ENCODE measurements at places on chromosomes 6 and 20.

DNA sequence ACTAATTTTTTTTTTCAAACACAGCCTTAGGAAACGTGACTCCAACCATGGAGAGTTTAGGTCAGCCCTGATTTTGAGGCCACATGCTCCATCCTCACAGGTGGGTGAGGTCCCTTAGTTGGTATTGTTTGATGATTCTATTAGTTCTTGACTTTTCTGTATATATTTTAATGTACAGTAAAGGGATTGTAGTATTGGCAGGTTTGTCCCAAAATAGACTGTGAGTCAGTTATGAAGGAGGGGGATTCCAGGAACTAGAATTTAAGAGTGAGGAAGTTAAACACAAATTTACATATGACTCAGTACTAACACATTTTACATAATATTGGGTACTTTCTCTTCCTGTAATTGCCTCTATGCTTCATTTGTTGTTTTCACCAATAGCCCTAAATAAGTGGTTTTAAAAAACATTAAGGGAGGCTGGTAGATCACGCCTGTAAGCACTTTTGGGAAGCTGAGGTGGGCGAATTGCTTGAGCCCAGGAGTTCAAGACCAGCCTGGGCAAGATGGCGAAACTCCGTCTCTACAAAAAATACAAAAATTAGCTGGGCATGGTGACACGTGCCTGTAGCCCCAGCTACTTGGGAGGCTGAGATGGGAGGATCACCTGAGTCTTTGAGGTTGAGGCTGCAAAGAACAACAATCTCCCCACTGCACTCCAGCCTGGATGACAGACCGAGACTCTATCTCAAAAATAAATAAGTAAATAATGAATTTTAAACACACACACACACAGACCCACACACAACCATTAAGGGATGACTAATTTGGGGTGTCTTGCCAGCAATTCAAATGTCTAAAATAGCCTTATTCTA is 81.8 kb downstream of the SGK1 start:
- no peak for DNase-seq

DNA sequence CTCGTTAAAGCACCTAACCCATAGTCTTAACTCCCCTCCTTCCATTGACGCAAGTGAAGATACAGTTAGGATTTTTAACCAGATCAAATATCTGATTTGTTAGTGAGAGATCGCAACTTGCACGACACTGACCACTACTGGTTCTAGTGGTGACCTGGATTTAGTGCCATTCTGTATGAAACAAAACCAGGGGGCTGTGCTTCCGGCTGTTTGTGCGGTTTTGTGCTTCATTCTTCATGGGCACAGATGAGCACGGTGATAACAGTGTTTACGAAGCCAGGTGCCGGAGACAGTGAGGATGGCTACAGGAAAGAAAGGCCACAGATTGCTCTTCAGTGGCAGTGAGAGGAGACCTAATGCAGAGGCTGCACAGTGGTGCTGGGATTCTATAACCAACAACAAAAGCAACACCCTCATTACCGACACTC is 75.5 kb downstream of the NOL4L start:
- no peak for DNase-seq

DNA sequence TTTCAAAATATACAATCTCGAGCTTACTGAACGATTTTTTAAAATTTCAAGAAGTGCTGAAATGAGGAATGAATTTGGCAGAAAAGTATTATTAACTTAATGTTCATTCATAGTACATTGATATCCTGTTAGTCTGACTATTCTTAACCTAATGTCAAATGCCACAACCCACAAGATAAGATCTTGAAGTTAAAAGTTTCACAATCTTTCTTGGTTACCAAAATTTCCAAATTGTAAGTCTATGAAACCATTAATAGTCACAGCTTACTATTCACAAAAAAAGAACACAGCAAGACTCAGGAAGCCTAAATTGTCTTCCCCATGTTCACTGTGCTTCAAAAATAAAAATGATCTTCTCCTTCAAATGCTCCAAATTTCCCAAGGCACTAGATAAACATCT is 71.3 kb downstream of the HACE1 start:
- DNase-seq: no peak

DNA sequence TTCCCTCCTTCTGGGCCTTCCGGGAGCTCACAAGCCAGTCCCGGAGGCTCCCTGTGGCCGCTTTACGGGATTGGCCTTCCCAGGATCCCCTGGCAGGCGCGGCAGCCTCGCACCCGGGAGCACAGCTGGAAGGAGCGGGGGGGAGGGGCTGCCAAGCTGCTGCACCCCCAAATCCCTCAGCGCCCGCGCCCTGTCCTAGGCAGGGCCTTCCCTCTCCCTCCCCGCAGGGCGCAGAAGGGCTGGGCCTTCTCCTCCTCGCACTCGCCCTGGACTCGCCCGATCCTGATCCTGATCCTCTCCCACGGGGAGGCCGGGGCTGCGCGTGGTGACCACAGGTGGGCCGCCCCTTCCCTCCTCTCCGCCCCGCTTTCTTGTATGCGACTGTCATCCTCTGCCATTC is 146.4 kb downstream of the FNDC1 start:
- no peak for DNase-seq

DNA sequence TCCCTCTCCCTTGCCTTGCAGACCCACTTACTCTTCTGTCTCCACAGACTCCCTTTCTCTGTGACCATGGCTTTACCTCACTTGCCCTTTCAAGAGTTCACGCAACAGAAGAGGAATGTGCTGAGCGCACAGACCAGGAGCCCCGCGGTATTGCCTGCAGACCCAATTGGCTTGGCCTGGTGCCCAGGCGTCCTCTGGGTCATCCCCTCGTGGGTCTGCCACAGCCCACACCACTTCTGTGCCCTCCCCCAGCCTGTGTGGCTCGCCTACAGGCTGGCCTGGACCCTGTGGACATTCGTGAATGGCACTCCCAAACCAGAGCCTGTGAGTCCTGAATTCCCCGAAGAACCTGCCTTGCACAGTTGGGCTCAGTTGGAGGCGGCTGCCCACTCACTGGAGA is 15.3 kb upstream of the NINL start:
- no peak for DNase-seq

GRCh38 chr6:68082086-68082485 is 553.0 kb upstream of the ADGRB3 start:
- DNase-seq: no peak

- no peak for DNase-seq
Observed at GRCh38 chr20:19348582-19348981, 136.1 kb downstream of the SLC24A3 start.

GRCh38 chr6:34102099-34102656 is 43.7 kb downstream of the GRM4 start:
- no peak for DNase-seq

DNA sequence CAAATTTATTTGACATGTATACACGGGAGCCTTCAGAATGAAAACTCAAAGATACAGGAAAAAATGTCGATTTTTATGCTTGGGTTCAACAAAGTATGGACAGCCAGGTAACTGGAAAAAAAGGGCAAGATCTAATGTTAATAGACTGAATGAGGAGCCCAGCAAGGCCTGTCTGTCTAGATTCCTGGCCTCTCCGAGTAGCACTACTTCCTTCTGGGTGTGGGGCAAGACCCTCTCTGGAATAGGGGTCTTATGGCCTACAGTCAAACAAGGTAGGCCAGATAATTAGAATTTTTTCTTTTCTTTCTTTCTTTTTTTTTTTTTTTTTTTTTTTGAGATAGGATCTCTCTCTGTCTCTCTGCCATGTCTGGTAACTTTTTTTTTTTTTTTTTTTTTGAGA is 113.4 kb upstream of the SHLD1 start:
- DNase-seq: no peak

- no peak for DNase-seq
Observed at GRCh38 chr6:7143476-7143974, 35.8 kb downstream of the RREB1 start.

- DNase-seq: no peak
Observed at GRCh38 chr6:125031385-125031784, 69.1 kb downstream of the RNF217 start.

- no peak for DNase-seq
Observed at GRCh38 chr20:20690676-20691476, 21.6 kb downstream of the RALGAPA2 start.

GRCh38 chr20:61880706-61881105 is 185.0 kb downstream of the TAF4 start:
- DNase-seq: no peak

DNA sequence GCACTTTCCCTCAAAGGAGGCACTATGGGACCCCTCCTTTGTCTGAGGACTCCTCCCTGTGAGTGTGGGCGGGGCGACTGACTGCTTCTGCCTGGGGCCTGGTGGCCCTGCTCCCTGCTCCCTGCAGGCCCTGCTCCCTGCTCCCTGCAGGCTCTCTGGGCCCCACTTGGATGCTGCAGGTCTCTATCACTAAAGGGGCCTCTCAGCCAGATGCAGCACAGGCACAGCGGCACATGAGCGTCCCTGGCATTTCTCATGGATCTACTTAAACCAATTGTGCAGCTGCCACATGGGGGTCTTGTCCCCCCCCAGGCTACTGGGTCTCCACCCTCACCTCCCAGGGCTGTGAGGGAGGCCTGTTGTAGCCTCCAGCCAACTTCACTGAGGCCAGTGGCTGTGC is 7.8 kb downstream of the EEF1A2 start:
- no peak for DNase-seq

GRCh38 chr20:914727-915498 is 1.2 kb downstream of the ANGPT4 start:
- no peak for DNase-seq

DNA sequence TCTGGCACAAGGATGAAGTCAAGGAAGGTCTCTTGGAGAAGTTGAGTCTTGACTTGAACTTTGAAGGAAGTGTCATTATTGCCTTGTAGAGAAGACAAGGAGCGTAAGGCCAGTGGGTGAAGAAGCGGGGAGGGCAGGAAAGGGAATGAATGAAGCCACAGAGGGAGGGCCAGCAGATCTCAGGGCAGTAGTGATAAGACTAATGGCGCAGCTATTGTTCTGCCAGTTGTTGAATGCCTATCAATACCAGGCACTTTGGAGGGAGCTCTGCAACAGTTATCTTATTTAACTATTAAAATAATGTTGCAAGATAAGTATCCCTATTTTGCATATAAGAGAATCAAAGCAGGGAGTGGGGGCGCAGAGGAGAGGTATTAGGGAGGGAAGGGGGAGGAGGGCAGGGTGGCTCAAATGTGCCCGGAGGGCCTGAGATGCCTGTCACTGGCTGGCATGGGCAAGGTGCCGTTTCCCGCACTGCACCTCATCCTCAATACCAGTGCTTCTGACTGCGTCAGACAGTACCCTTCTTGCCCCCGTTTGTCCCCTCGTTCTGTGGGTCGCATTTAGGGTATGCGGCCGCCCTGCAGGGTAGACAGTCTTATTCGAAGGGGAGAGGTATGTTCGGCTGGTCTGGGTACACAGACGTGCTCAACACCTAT is 109.8 kb downstream of the ZDHHC14 start:
- DNase-seq: no peak

Data from hypothalamus (tissue), 51 donors.